ENCODE measurements at places on chromosomes 7 and 10. TPM values are rescaled to one million over a fixed set of nuclear protein-coding genes. Genes with fewer than 3 reads are reported as not detected.

Gene LAMB1
- 315 TPM for total RNA-seq

Gene IFIT1B
- total RNA-seq: not detected

DNA sequence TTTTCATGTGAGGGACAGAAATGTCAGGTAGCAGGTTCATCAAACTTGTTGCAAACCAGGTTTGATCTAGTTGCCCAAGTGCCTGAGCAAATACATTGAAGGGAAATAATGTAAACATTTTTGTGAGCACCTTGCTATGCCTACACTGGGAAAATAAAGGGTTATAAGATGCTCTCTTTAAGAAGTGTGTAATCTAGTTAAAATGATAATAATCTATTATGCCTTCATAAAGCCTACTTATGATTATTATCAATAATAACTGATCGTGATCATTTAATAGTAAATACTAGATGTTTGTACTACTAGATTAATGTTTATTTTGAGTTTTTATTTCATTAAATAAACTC is 1.9 kb upstream of the TMEM229A start:
- no peak for DNase-seq

- no peak for DNase-seq
Observed at GRCh38 chr7:134446923-134447322, 12.0 kb downstream of the AKR1B1 start.

DNA sequence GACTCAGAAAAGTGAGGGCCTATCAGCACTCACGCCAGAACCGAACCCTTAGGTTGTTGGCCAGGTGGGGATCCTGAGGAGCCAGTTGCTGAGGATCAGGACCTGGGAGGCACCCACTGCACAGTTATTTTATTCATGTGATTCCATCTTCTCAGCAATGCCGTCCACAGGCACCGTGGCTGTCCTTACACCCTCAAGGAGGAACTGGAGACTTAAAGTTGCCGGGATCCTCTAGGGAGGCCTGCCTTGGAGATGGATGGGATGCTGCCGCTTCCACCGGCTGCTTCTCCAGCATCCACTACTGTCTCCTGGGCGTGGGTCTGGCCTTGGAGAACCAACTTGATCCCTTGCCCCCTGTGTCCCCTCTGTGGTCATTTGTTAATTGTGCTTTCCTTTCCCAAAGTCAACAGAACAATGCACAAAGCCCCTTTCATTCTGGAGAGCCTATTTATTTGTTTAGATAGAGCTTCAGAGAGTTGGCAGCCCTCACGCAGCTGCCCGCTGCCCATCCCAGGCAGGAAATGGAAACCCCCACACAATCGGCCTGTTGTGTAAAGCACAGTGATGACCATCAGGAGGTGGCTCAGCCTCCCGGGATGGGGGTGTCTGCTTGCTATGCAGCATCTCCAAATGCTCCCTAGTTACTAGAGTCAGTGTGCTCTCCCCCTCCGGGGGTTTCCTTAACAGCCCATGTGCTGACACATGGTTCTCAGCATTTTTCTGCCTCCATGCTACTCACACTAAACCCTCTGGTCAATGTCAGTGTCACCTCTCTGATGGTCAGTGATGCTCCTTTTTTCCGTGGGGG is 52.9 kb upstream of the IGFBP3 start:
- no peak for DNase-seq

GRCh38 chr7:148214101-148214500 is 376.5 kb upstream of the C7orf33 start:
- no peak for DNase-seq

DNA sequence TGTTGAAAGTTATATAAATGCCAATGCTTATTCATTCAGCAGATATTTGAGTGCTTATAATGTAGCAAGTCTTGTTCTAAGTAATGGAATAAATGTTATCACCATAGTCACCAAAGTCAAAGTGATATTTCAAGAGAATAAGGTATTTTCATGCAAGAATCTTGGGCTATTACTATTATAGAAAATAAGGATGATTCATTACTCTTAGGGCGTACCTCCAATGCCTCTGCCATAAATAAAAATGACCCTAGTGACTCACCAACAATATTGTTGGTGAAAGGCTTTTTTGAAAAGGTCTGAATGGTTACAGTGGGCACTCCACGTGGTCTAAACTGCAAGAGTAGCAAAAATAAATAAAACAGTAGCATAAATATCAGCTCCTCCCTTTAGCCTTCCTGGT is 68.4 kb downstream of the RALA start:
- peak; percentile 66 for DNase-seq

GRCh38 chr10:97805949-97806348 is 34.1 kb upstream of the SFRP5 start:
- no peak for DNase-seq

GRCh38 chr7:18177129-18177814 is 149.6 kb upstream of the PRPS1L1 start:
- no peak for DNase-seq

DNA sequence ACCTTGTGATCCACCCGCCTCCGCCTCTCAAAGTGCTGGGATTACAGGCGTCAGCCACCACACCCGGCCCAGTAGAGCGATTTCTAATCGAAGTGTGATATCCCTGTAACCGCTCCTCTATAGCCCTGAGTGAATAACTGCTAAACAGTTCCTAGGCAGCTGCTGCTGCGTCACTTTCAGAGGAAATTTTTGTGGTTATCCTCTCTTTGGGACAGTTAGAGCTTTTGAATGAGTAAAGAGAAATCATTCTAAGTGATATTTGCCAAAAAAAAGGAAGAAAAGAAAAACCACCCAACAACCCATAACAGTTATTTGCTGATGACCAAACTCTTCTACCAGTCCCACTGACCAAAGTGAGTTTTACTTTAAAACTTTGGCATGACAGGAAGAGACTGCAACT is 59.9 kb downstream of the MKX start:
- no peak for DNase-seq

DNA sequence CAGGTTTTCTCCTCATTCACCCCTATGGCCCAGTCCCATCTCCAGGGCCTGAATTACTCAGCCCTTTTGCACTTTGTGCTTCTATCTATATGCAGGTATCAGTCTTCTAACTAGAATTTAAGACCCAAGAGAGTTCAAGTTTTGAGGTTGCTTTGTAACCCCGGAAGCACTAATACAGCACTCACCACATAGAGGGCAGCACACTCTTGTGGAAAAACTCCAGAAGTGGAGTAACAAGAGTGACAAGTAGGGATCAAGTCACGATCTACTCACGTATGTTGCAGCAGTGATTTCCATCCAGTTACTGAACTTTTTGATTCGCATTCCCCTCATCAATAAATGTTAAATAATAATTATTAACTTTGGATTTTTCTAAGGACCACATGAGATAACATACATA is 151.0 kb downstream of the CHCHD3 start:
- DNase-seq: peak; percentile 55

DNA sequence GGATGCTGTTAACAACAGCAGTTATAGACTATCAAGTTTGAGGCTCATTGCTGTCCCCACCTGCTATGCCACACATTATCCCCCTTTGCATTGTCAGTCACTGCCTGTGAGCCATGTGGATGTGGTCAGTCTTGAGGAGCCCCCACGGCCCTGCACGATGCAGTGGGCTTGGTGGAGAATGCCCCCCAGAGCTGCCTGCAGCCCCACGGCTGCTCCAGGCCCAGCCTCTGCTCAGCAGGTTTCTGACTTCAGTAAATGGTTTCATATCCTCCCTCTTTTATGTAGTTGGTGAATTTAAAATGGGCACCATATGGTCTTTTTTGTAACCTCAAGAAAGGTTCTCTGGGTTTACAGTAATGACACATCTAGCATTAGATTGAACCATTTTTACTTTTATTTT is 164.1 kb downstream of the EBF3 start:
- no peak for DNase-seq

All from lung microvascular endothelial cell (primary cell).